ENCODE measurements at places on chromosomes 7 and 10.

DNA sequence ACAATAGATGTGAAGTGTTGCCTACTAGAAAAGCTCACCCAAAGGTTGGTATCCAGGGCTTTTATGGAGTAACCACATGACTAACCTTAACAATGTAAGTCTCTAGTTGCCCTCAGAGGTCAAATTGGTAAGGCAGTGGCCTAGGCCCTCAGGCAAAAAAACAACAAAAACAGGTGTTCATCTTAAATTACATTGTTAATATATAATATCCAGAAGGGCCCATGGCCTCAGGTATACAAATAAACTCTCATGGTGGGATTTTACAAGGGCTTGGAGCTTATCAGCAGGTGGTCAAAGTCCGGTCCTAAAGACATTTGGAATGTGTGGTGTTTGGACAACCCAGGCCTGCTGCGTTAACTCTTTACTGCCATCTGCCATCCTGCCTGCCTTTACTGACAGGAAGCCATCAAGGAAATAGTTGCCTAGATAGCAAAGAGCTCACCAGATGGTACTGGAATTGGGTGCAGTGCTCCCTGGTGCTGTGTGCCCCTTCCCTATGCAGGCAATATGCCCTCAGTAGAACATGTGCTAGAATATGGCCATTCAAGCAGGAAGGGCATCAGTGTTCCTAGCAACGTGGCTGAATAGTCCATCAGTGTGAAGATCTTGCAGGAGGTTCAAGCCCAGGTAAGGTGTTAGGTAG, 36.2 kb downstream of the TOMM7 start:
- no peak for DNase-seq

GRCh38 chr10:3201796-3202195, 29.2 kb upstream of the PITRM1 start:
- DNase-seq: no peak

DNA sequence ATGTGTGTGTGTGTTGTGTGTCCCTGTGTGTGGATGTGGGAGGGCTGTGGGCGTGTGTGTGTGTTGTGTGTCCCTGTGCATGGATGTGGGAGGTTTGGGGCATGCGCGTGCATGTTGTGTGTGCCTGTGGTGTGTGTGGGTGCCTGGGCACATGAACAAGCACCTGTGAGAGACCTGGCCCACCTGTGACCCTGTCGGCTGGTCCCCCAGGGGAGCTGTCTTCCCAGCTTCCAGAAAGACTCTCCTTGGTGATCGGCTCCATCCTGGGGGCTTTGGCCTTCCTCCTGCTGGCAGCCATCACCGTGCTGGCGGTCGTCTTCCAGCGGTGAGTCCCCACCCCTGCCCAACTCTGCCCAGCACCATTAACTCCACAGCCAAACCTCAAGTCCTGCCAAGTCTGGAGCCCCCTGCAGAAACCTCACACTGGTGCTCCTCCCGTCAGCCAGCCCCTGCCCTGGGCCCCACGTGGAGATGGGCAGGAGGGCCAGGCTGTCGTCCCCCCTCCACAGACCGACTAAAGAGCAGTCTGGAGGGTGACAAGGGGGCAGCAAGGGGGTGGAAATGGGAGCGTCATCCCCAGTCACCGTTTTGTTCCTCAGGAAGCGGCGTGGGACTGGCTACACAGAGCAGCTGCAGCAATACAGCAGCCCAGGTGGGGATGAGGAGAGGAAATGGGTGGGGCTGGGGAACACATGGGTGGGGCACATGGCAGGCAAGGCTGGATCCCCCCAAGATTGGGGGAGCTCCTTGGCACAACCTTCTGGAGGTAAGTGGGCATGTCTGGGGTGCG, 12.7 kb downstream of the EPHB6 start:
- DNase-seq: no peak

DNA sequence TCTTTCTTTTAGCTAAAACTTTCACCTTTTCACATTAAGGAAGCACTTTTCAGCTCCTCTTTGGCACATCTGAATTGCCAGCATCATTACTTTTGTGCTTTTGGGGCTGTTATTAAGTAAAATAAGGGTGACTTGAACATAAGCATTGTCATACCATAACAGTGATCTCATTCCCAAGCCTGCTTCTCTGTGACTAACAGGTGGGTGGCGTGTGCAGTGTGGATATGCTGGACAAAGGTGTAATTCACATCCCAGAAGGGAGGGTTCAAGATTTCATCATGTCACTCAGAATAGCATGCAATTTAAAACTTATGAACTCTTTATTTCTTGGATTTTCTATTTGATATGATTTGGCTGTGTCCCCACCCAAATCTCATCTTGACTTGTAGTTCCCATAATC, 517.4 kb upstream of the MKI67 start:
- no peak for DNase-seq

- DNase-seq: no peak
Observed at GRCh38 chr10:67794909-67795460, 43.0 kb downstream of the DNAJC12 start.

DNA sequence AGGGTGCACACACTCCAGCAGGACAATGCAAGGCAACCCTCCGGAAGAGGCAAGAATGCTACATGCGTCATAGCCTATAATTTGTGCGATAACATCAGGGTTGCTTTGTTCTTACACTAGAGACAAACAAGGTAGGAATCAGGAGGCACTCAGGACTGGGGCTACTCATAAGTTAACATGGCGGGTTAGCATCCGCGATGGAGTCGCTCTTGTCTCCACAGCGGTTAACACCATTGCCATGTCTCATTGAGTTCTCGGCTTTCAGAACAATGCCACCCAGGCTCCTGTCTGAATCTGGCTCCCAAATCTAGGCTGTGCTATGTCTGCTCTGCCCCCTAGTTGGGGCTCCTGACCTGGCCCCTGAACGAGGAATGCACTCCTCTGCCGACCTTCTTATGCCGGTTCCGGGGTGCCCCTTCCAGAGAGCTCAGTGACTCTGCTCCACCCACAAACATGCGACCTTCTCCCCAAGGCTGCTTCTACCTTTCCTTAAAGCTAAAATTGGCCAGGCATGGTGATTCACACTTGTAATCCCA, 24.9 kb upstream of the SLF2 start:
- DNase-seq: no peak

DNA sequence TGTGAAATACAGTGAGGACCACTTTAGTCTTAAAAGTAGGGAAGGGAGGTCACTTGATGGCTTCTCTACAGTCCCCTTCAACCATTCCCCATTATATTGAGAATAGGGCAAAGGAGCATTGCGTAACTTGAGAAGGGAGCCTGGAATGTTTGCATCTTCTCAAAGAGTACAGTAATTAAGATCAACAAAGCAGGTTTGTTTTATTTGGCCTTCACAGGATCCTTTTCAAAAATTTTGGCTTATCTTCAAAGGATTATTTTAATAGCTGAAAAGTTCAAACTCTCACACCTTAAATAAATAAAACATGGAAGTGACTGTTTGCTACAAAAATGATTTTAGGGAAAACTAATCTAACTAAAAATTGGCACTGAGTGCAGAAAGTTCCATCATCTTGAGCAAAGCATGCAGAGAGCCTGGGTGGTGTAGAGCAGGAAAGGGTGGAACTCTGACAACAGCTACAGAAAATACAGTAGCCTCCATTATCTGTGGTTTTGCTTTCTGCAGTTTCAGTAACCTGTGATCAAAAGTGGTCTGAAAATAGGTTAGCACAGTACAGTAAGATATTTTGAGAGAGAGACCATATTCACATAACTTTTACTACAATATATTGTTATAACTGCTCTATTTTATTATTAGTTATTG, 214.0 kb downstream of the MDFIC start:
- no peak for DNase-seq

DNA sequence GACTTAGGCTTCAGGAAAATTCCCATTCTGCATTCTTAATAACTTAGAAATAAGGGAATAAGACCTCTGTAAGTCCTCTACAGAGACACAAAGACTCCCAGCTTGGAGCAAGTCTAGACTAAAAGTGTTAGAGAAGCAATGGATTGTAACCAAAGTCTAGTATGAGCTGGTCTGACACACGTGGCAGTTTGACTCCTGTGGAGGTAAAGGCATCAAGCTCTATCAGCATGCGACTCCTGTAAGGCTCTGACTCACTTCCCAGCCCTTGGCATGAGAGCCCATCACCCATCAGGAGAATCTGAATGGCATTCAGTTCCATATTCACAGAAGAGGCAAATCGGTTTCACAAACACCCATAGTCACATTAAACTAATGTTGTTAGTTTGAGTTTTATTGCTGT, 4.4 kb upstream of the VSTM4 start:
- DNase-seq: no peak

DNA sequence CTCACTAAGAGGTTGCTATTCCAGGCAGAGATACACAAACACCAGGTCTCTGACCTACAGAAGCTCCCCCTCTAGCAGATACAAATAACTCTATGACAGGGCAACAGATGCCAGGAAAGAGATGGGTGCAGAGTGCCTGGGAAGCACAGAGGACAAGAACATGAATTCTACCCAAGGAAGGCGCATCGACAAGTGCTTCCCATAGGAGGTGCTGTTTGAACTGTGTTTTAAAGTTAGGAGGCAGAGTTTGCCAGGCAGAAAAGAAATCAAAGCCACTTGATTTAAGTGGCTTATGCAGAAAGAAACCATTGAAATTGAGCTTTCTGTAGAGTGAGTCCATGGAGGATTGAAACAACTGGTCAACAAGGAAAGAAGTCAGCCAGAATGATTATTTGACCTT, 35.3 kb upstream of the EGR2 start:
- DNase-seq: peak; percentile 3

GRCh38 chr7:128166603-128167041, 74.5 kb upstream of the LEP start:
- no peak for DNase-seq

DNA sequence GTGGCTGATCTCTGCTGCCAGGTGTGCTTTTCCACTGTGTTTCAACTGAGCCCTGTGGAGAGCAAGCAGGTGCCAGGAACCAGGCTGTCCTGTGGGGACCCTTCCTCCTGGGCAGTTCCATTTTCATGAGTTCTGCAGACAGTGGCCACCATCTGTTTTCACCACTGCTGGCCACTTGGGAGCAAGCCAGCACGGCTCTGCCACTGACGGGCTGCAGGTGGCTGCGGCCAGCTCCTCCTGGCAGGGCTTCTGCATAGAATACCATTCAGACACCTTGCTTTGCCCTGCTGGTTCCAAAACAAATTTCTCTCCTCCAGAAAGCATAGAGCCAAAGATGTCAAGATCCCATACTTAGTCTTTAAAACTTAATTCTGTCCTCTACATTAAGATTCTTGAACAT, 48.3 kb downstream of the LANCL2 start:
- DNase-seq: no peak

DNA sequence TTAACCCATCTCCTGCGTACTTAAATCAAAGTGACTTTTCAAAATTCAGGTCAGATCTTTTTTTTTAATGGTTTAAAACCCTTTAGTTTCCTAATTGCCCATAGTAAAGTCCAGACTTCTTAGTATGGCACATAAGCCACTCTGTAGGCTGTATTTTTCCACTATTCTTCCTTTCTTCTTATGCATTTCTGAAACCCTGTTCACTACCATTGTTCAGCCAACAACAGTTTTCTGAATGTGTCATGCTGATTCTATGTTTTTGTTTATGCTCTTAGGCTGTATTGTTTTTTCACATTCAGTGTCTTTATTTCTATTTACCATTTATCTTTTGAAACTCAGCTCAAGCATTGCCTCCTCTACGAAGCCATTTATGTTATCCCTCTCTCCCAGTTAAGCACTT, 26.7 kb downstream of the CCSER2 start:
- DNase-seq: no peak

DNA sequence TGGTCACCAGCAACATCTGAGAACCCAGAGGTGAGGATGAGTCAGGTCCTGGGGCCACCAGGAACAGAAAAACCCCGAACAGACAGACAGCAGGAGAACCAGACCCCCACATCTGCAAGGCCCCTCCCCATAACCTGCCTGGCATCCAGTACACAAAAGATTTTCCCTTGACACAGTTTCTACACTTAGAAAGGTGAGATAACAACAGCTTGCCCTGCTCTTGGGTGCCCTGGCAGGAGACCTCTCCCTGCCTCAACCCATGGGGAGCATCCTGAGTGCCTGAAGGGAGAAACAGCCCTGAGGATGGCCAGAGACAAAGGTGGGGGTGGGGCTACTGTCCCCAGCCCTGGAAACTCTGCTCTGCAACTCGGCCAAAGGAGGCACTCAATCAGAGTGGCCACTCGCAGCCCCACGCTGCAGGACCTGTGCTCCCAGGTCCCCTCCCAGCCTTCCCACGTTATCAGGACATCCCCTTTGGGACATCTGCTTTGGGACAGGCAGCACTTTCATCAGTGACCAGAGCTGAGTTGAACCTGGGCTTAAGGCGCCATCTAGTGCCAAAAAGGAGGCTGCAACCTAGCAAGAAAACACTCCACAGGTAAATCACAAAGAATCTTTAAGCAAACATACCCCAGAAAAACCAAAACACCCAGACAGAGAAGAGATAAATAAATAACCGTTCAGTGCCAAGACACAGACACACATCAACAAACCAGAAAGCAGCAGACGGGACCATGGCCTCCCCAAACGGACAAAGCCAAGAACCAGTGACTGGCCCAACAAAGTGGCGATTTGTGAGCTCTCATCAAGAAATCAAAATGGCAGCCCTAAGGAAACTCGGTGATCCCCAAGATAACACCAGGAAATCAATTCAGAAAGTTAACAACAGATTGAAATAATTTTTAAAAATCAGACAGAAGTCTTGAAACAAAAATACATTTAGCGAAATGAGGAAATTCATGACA, 233.7 kb downstream of the PTPRN2 start:
- DNase-seq: no peak

- no peak for DNase-seq
Observed at GRCh38 chr10:378930-379704, 243.9 kb downstream of the ZMYND11 start.

- no peak for DNase-seq
Observed at GRCh38 chr7:37395618-37396259, 52.9 kb downstream of the ELMO1 start.

DNA sequence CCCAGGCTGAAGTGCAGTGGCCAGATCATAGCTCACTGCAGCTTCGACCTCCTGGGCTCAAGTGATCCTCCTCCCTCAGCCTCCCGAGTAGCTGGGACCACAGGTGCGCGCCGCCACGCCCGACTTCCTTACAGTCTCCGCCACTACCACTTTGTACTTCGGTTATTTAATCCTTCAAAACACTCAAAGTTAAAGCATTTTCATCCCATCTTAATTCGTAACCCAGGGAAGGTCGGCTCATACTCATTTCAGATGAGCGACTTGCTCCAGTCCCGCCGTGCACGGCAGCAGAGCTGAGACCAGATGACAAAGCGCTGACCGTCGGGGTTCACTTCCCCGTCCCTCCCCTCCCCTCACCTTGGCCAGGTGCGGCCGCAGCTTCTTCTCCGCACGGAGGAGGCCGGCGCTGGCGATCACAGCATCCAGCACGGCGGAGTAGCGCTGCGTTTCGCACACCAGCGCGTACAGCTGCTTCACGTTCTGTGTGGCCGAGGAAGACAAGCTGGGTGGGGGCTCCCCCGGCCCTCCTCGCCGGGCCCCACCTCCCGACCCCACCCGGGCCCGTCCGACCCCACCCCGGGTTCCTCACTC, 457 bp downstream of the NSUN5 start:
- no peak for DNase-seq

All from hematopoietic multipotent progenitor cell treated with erythropoietin and hydrocortisone succinate and interleukin-3 and kit ligand, for 15 days (in vitro differentiated cells).